Hematopoietic multipotent progenitor cell treated with erythropoietin and hydrocortisone succinate and interleukin-3 and kit ligand, for 4 days (in vitro differentiated cells): ENCODE measurements at places on chromosomes 3 and 15.
A peak's percentile ranks its signal among the peaks of the same experiment; 100 is the strongest.

- DNase-seq, result no peak
Measured at GRCh38 chr15:79364571-79365240, 53.8 kb downstream of the TMED3 start.

- no peak for DNase-seq
Measured at GRCh38 chr3:160409812-160410610, 10.6 kb downstream of the SMC4 start.

GRCh38 chr3:8424281-8424680 lies 77.3 kb upstream of the LMCD1 start:
- no peak for DNase-seq

DNA sequence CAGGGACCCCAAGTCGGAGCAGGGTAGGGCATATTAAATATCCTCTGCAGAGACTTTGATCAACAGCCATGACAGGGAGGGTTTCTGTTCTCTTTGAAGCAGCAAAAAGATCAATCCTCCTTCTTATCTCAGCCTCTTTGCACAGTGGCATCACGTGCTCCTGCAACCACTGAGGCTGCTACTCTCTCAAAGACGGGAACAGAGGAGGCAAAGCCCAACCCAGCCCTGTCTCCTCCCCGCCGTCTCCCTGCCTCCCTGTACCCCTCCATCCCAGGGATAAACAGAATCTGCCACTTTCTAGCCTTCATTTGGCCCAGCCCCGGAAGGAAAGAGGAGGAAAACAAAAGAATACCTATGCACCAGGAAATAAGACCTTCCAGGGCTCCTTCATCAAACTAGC lies 7.5 kb upstream of the TBC1D21 start:
- no peak for DNase-seq

- DNase-seq, result no peak
Measured at GRCh38 chr3:136142592-136142991, 53.5 kb downstream of the MSL2 start.

- no peak for DNase-seq
Measured at GRCh38 chr3:73789825-73790444, 165.2 kb upstream of the PDZRN3 start.

DNA sequence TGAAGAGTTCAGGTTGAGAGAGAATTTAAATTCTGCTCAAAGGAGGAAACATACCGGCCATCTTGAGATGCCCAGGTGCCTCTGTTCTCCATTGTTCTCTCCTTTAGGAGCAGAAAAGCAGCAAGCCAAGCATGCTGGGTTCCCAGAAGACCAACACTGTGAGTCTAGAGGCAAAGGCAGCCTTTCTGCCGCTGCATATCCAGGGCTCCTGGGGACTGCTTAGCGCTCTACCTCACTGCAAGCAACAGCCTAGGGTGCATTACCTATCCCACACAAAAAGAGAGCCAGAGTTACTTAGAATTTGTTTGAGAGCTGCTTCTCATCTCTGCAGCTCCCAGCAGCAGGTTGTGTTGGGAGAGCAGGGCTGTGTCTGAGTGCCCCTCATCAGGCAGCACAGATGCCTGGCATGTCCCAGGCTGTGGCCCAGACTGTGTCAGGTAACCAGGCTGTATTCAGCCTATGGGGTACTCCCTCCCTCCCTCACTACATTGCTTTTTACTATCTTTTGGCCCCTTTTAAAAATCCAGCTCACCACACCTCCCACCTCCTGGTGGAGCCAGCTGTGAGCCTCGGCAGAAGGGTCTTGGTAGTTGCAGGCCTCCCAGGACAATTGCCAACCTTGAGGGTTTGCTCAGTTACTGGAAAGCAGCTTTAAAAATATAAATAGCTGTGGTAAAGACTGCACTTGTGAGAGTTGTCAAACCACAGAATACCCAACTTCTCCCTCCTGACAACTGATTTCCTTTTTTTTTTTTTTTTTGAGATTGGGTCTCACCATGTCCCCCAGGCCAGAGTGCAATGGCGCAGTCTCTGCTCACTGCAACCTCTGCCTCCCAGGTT lies 30.2 kb downstream of the BCL2L10 start:
- DNase-seq, result peak; percentile 84

GRCh38 chr3:134364061-134364935 lies 9.9 kb downstream of the AMOTL2 start:
- DNase-seq, result peak; percentile 49

DNA sequence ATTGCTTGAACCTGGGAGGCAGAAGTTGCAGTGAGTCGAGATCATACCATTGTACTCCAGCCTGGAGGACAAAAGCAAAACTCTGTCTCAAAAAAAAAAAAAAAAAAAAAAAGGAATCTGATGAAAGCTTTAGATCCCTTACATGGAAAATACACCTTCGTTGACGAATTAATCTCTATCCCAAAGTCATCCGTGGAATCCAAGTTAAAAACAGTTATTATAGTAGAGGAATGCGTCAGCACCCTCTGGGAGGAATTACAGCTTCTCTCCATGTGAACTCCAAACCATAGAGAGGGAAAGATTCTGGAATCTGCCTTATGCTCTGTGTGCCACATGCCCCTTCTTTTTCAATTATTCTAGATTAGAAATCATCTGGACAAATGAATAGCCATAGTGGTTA lies 192.3 kb upstream of the C2CD4B start:
- no peak for DNase-seq

- peak; percentile 57 for DNase-seq
Measured at GRCh38 chr3:14274999-14275961, 96.7 kb downstream of the LSM3 start.

DNA sequence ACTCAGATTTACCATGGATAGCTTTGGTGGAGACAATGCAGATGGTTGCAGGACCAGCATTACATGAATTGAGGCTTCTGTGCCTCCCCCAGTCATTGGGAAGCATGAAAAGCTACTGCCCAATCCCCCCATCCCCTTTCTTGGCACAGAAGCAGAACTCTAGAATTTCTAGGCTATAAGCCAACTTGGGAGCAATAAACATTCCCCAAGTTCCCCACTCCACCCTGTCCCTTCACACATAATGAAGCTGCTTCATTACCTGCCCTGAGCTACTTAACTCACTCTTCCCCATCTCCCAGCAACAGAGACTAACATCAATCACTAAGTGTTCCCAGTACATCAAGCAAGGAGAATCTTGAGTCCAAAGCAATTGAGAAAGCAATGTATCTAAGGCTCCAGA lies 164.5 kb downstream of the RORA start:
- DNase-seq, result no peak

- no peak for DNase-seq
Measured at GRCh38 chr15:28191832-28192231, 92.7 kb upstream of the OCA2 start.

- DNase-seq, result no peak
Measured at GRCh38 chr15:39461536-39462130, 119.2 kb upstream of the THBS1 start.

DNA sequence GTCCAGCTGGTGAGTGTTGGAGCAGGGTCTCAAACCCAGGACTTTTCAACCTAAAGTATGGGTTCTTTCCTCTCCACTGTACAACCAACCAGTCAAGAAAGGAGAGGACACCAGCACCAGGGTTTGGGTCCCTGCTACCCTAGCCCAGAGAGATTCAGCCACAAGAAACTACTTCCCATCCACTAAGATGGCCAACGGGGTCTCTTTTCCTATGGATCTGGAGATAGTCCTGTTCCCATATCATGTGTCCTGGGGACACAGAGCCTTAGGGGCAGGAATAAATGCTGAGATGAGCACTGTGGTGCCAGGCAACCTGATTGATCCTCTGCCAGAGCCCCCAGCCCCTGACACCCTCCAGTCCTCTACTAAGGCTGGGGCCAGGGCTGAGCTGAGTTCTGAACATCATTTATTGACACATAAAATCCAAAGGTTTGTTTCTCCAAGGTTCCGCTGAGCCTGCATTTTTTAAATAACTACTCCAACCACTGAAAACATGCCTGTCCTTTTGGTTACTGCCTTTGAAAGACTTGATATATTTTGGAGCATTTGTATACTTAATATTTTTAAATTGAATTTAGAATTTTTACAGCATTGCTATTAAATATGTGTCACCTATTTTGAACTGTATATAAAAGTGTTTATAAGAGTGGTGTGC lies 26.0 kb downstream of the MRPL46 start:
- DNase-seq, result no peak

- DNase-seq, result no peak
Measured at GRCh38 chr3:133130168-133130567, 92.0 kb downstream of the TMEM108 start.

DNA sequence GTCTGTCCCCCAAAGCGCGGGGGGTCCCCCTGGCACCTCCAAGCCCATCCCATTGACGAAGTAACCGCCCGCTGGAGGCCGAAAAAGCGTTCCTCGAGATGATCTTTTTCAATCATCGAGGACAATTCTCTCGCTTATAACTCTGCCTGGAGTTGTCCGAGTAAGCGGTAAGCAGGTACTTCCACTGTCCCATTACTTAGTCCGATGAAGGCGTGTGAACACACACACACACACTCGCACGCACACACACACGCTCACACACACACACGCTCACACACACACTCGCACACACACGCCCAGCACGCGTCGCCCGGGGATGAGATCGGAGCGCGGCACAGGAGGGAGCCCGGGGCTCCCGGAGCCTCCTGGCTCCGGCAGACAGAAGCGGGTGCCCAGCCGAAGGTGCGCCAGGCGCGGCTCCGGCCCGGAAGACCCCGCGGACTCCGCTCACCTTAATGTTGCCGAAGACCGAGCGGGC lies 430 bp downstream of the SLCO2A1 start:
- peak; percentile 18 for DNase-seq

GRCh38 chr15:97692301-97693015 lies 268.0 kb upstream of the ARRDC4 start:
- DNase-seq, result peak; percentile 35

- DNase-seq, result peak; percentile 70
Measured at GRCh38 chr15:33994005-33994615, 25.8 kb downstream of the CHRM5 start.

- DNase-seq, result no peak
Measured at GRCh38 chr3:59762941-59763340, 713.1 kb upstream of the CFAP20DC start.
